ENCODE measurements at places on chromosomes 16 and 17.

GRCh38 chr16:2383501-2383900, 43.0 kb upstream of the ABCA3 start:
- no peak for DNase-seq

DNA sequence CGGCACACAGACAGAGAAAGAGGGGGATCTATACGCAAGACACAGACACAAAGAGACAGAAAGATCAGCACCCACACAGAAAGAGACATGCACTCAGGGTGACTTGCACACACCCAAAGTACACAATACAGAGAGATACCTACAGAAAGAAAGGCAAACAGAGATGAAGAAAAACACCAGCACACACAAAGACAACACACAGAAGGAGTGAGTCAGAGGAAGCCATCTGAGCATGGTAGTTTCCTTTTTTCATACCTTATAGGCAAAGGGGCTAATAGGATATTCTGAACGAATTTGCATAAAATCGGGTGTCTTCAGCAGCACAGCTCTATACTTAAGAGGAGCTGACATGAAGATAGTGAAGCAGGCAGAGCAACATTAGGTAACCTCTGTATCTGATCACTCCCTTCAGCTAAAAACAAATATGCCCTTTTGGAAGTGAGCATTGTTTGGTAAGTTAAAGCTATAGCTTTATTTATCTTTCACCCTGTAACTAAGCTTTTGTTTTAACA, 198.6 kb downstream of the AATF start:
- no peak for DNase-seq

DNA sequence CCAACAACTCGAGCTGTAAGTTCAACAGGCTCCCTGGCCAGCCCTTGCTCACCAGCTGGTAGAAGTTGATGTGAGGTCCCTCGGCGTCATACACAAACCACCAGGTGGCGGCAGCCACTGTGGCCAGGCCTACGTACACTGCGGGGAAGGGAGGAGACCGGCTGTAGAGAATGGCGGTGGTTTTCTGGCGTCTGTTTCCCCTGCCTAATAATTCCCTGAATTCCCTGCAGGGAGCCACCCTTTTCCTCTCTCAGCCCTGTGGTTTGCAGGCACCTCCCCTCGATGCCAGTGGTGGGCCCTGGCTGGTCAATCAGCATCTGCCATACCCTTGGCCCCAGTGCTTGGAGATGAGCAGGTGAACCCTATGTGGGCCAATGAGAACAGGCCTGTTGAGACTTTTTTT, 18.9 kb upstream of the P2RX1 start:
- no peak for DNase-seq

- no peak for DNase-seq
Observed at GRCh38 chr17:59863616-59864015, 29.1 kb downstream of the TUBD1 start.

DNA sequence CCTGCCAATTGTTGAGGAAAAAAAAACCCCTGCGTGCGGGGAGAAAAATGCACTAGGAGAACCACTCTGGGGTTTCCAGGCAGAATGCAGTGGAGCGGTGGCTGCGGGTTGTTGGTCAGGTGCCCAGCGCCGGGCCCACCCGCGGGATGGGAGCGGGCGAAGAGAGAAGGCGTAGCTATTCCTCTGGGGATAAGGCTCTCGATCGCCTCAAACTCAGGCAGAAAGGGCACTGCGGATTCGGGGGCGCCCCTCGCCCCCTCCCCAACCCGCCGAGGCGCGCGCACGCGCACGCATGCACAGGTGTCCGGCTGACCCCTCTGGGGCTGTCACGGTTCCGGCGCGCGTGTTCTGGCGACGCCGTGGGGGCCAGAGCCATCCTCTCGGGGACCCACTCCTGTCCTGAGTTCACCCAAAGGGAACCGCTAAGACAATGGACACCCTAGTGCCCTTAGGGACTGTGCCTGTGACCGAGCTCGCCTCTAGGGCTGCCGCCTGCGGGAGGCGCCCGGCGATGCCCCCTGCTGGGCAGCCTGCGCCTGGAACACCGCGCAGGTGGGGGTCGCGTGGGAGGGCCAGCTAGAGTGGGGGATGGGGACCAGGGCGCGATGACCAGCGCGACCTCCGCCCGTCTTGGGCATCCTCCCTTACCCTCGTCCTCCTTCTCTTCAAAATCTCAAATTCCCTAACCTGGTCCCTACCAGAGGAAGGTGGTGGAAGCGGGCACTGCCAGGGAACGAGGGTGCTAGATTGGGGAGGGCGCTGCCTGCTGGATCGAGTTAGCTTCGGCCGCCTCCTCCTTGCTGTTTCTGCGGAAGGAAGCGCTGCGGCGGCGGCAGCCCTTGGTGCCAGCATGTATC, 14.4 kb upstream of the CBX8 start:
- no peak for DNase-seq

- no peak for DNase-seq
Observed at GRCh38 chr16:66468321-66468965, 41.3 kb downstream of the BEAN1 start.

GRCh38 chr16:88192601-88193000, 190.2 kb upstream of the ZNF469 start:
- no peak for DNase-seq

DNA sequence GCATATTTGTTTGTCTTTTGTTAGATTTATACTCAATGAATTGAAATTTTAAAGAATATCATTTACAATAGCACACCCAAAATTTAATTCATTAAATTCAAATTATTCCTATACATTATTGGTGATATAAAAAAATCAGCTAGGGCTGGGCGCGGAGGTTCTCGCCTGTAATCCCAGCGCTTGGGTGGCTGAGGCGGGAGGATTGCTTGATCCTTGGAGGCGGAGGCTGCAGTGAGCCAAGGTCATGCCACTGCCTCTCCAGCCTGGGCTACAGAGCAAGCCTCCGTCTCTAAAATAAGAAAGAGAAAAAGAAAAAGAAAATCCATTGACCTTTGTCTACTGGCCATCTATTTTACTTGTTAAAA, 4.5 kb upstream of the PRDM7 start:
- no peak for DNase-seq

GRCh38 chr17:48192321-48192731, 84.8 kb downstream of the SNX11 start:
- DNase-seq: no peak

- DNase-seq: no peak
Observed at GRCh38 chr17:78251773-78252103, 20.3 kb downstream of the TMEM235 start.

DNA sequence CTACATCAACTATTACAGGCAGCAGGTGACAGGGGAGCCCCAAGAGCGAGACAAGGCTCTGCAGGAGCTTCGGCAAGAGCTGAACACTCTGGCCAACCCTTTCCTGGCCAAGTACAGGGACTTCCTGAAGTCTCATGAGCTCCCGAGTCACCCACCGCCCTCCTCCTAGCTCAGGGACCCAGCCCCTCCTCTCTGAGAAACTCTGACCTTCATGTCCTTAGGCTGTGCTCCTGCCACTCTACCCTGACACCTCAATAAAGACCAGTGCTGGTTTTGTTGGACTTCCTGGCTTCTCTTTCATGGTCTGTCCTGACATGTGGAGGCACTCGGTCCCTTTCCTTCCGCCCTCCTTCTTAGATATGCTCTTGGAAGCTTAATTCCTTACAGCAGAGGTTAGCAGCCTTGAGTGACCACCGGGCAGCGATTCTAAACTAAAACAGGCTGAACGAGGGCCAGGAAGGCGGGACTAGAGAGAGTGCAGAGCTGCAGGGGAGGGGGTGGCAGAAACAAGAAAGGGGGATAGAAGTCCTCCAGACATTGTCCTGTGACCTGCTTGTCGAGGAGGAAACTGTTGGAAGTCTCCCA, 915 bp downstream of the AHSP start:
- no peak for DNase-seq

- DNase-seq: no peak
Observed at GRCh38 chr16:57797526-57798266, 4.6 kb downstream of the KIFC3 start.

- DNase-seq: no peak
Observed at GRCh38 chr16:775236-775796, 12.9 kb downstream of the RPUSD1 start.

- DNase-seq: no peak
Observed at GRCh38 chr17:50902372-50903353, 36.5 kb upstream of the TOB1 start.

DNA sequence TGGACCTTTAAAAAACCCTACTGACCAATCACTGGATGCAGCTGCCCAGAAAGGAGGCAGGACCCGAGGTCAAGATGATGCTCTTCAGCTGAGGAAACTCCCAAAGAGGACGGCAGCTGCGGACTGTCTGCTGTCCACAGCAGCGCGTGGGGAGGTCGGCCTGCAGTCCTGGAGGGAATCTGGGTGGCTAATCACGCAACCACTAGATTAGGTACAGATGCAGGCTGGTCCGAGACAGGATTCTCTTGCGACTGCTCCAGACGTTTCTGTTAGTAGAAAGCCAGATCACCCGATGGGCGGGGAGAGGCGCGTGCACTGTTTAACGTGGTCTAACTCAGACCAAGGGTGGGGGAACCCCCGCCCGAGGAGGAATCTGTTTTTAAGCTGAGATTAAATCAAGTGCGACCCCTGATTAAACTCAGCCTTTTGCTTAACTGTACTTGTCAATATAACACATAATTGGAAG, 8.8 kb downstream of the CTRB2 start:
- no peak for DNase-seq

DNA sequence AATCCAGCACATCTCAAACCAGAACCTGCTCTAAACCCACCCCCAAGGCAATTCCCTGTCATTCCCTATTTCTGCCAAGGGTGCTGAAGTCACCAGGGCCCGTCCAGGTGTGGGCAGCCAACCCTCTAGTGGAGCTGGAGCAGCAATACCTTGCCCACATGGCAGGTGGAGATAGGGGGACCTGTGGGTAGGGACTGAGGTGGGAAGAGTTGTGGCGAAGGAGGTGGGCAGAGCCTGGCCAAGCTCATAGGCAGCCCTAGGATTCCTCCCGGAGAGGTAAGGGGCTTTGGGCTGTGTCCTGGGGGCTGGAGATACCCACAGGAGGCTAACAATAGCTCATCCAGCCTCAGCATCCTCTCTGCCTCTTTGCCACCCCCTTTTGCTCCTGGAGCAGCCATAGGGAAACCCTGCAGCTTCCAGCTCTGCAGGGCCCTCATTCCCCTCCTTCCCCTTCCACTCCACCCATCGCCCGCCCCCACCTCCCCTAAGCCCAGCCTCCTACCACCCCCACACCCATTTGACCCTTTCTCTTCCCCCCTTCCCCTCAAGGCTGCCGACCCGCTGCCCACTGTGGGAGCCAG, 30.4 kb upstream of the CRHR1 start:
- DNase-seq: no peak

- no peak for DNase-seq
Observed at GRCh38 chr17:7141824-7142223, 27.2 kb upstream of the ASGR2 start.

- DNase-seq: no peak
Observed at GRCh38 chr16:57837305-57838125, 35.2 kb upstream of the KIFC3 start.

DNA sequence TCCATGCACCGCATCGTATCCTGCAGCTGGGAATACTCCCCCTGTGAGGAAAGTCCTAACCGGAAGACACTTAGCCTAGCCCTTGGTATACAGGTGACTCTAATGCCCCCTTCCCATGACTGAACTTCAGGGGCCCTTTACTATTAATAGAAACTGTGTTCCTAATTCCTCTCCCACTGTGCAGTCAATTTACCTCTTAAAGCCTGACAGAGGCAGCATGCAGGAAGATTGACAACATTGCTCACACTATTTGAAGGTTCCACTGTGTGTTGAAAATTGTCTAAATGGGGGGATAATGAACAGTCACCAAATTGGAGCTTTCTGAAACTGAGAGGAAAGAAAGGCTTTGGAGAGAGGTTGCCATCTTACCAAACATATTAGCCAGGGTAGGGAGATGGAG, 222.6 kb downstream of the SHISA9 start:
- no peak for DNase-seq

GRCh38 chr16:1902547-1903219, 15.5 kb downstream of the HS3ST6 start:
- no peak for DNase-seq

GRCh38 chr16:74627506-74628220, 20.7 kb upstream of the GLG1 start:
- no peak for DNase-seq

DNA sequence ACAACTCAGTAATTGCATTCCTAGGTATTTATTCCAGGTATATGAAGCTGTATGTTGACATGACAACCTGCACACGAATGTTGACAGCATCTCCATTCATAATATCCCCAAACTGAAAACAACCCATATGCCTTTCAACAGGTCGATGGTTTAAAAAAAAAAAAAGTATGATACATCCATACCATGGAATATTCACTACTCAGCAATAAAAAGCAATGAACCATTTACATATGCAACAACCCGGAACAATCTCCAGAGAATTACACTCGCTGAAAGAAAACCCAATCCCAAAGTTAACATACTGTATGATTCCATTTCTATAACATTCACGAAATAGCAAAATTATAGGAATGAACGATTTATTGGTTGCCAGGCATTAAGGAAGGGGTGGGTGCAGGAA, 53.3 kb upstream of the DNAH9 start:
- no peak for DNase-seq

DNA sequence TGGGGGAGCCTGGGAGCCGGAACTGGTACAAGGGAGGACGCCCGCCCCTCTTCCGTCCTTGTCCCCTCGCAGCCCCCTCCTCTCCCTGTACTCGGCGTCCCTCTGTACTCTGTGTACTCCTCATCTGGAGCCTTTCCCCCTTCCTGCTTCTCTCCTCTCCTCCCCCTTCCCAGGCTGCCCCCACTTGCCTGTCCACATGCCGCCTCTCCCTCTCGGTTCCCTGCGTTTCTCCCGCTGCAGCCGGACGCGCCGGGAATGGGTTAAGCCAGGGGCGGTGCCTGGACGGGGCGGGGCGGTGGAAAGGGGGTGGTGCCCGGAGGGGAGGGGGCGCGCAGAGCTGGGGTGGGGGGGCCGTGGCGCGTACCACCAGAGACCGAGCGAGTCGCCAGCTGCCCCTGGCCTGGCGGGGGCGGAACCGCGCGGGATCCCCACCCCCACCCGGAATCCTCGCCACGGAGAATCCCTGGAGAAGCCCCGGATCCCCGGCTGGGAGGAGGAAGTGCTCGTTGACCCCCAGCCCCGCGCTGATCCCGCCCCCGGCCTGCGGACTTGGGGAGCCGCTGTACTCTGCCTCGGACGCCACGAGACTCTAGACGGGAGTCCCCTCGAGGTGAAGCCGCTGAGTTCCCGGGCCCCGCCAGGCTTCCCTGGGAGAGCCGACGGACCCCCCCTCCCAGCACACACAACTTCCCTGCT, 22.6 kb downstream of the GJD3 start:
- no peak for DNase-seq

GRCh38 chr16:20939611-20940010, 39.0 kb downstream of the LYRM1 start:
- no peak for DNase-seq

- DNase-seq: no peak
Observed at GRCh38 chr17:801660-802059, 19.5 kb downstream of the MRM3 start.

All from stimulated activated naive CD4-positive, alpha-beta T cell treated with Interleukin-2 at 50 U/mL for 16 hours (primary cell).